IPS DF 6.9 (cell line): ENCODE measurements at places on chromosomes 4 and X.

DNA sequence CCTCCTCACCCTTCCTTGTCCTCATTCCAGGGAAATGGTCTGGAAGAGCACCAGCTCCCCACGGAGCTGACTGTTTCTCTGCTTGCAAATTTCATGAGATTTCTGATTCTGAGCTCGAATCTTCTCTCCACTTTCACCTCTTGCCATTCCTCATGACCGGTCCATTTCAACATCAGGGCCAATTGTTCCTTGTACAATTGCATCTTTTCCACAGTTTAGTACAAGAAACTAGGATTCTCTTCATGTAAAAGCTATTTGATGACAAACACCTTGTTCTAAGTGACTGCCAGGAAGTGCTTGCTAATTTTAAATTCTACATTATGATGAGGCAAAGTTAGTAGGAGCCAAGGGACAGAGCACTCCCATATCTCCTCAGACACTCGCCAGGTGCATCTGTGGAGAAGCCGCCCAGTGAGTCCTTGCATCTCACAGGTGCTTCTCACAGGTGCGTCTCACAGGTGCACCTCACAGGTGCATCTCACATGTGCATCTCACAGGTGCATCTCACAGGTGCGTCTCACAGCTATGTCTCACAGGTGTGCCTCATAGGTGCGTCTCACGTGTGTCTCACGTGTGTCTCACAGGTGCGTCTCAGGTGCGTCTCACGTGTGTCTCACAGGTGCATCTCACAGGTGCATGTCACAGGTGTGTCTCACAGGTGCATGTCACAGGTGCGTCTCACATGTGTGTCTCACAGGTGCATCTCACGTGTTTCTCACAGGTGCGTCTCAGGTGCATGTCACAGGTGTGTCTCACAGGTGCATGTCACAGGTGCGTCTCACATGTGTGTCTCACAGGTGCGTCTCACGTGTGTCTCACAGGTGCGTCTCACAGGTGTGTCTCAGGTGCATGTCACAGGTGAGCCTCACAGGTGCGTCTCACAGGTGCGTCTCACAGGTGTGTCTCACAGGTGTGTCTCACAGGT is 3.0 kb upstream of the PDE6B start:
- DNase-seq = no peak

DNA sequence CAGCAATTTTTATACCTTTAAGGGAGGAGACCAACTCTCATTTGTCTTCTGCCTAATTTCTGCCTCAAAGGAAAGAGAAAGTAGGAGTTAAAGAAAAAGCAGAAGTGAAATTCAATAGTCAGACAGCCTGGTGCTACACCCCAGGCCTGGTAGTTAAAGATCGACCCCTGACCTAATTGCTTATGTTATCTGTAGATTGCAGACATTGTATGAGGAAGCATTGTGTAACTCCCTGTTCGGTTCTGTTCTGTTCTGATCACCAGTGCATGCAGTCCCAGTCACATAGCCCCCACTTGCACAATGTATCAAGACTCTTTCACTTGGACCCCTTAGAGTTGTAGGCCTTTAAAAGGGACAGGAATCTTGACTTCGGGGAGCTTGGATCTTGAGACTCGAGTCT is 335.9 kb upstream of the AR start:
- DNase-seq = no peak

- no peak for DNase-seq
These were observed 6.1 kb downstream of the LIAS start for GRCh38 chr4:39464886-39465501.

- DNase-seq = no peak
These were observed 5.7 kb downstream of the CYBB start for GRCh38 chrX:37785569-37785968.

GRCh38 chrX:47483306-47484268 is 565 bp upstream of the ZNF41 start:
- no peak for DNase-seq

- no peak for DNase-seq
These were observed 85.5 kb downstream of the NFKB1 start for GRCh38 chr4:102586644-102587021.

- no peak for DNase-seq
These were observed 190.2 kb downstream of the SMIM20 start for GRCh38 chr4:26104056-26104685.

DNA sequence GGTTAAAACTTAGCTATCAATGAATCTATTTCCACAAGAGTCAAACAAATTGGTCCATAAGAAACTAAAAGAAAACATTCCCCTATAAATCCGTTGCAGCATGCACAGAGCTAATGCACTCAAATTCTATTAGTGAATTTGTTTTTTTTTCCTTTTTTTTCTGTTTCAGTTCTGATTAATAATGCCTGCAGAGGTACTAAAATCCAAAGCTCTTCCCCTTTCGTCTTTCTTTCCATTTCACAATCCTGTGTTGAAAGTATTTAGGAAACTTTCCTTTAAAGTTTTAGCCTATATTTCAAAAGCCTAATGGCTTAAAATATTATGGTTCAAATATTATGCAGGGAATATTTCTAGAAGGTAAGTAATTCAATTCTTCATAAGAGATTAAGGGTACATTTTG is 45.9 kb upstream of the VEGFD start:
- DNase-seq = no peak

DNA sequence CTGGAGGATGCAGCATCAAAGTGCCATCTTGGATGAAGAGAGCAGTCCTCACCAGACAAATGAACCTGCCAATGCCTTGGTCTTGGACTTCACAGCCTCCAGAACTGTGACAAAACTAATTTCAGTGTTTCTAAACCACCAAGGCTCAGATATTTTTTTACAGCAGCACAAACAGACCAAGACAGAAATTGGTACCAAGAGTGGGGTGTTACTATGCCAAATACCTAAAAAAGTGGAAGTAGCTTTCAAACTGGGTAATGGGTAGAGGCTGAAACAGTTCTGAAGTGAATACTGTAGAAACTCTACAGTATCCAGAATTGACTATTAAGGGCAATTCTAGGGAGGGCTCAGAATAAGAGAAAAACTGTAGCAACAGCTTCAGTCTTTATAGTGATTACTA is 170.8 kb downstream of the STK32B start:
- DNase-seq = no peak

GRCh38 chr4:27861802-27862201 is 1001.2 kb downstream of the STIM2 start:
- DNase-seq = no peak
